ENCODE measurements at places on chromosomes 12 and 14.

- DNase-seq = no peak
Observed at GRCh38 chr12:73159954-73160353, 887.8 kb downstream of the TRHDE start.

- DNase-seq = no peak
Observed at GRCh38 chr14:95264271-95264973, 55.3 kb downstream of the CLMN start.

- DNase-seq = no peak
Observed at GRCh38 chr12:57216014-57216911, at the start of gene NXPH4. TSS of gene NXPH4 (plus strand) at chr12:57216794. CDS start at chr12:57216970, 176 bp downstream.

DNA sequence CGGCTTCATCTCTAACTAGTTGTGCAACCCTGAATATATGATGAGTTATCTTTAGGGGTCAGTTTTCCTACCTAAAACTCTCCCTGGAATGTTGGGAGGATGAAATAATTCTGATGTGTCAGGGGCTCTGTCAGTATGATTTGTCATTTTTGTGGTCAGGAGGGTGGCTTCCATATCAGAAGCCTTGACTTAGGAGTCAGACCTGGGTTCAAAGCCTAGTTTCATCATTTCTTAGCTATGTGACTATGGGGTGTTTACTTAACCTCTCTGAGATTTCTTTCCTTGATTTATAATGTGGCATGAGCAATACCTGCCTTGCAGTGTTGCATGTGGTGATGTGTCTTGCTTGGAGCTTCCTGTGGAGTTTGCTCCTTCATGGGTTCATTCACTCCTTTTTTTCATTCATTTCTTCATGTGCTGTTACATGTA lies 146.8 kb downstream of the CHST11 start:
- DNase-seq = peak; percentile 45

- DNase-seq = peak; percentile 69
Observed at GRCh38 chr12:111298582-111299436, 70.1 kb downstream of the PHETA1 start.

- peak; percentile 94 for DNase-seq
Observed at GRCh38 chr14:69719501-69719951, 47.4 kb upstream of the SRSF5 start.

- peak; percentile 51 for DNase-seq
Observed at GRCh38 chr14:30195941-30196340, 268.3 kb upstream of the PRKD1 start.

GRCh38 chr12:133203344-133204263 lies 22.3 kb downstream of the ZNF268 start:
- DNase-seq = no peak

- no peak for DNase-seq
Observed at GRCh38 chr12:116931665-116932064, 20.9 kb downstream of the FBXW8 start.

- no peak for DNase-seq
Observed at GRCh38 chr12:13030541-13031291, 13.5 kb upstream of the FAM234B start.

DNA sequence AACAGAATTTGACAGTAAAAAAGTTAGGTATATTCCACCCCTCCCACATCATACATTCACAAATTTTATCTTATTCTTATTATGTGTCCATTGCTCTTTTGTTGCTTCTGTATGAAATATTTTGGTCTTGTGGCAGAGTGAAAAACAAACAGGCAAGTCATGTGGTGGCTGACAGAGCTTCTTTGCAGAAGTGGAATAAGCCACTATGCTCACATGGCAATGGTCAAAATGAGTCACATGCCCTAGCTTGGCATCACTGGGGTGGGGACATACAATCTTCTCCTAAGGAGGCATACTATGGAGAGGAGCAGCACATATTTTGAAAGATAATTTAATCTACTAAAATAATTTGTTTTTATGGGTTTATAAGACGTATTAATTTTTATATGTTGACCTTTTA lies 27.7 kb upstream of the CMA1 start:
- no peak for DNase-seq

DNA sequence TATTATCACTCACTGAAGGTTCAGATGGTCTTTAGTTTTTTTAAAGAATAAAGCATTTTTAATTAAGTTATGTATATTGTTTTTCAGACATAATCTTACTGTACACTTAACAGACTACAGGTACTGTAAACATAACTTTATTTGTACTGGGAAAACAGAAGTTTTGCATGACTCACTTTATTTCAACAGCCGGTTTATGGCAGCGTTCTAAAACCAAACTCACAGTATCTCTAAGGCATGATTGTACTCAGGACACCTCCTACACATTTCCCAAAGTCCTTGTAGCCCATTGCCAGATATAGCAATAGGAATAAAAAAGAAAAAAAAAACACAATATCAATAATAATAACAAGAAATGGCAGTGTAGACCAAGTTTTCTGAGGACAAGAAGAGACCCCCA lies 1341.4 kb downstream of the FSCB start:
- DNase-seq = no peak

- DNase-seq = no peak
Observed at GRCh38 chr12:56987011-56987410, 19.3 kb downstream of the ZBTB39 start.

DNA sequence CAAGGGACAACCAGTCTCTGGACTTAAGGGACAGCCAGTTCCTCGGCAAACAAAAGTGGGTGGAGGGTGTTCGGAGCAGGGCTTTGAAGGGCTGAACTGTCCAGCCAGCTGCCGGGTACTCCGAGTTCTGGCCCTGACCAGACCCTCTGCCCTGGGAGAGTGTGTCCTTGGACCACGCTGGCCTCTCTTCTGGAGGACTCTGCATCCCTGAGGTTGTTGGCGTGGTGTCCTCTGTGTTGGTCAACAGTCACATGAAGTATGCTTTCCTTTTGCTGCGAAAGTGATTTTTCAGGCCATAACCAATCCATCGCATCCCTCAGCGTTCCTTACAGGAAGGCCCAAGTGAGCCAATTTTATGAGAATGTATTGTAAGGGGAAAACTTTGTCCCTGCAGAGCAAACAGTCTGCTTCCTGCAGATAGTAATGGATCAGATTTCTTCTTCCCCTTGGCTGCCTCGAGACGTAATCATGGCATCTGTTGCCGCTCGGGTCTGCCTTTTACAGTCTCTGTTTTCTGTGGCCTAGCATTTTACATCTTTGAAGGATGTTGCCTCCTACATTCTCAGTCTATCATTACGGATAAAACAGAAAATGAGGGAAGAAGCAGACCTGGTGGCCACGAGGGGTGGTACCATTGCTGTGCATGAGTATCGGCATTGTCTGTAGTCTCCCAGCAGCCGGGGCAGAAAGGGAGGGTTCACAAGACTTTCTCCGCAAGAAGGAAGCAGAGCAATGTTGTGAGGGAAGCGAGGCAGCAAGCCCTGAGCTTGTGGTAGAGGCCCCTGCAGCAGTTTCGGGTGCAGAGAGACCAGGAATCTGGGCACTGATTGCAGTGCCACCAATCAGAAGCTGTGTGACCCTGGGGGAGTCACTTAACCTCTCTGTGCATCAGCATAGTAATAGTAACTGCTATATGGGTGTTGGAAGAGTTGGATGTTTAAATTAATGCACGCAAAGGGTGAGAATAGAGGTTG lies 47.4 kb downstream of the SMIM41 start:
- DNase-seq = no peak

Data from Kasumi-1 (cell line).